ENCODE measurements at places on chromosomes 12 and 14.

DNA sequence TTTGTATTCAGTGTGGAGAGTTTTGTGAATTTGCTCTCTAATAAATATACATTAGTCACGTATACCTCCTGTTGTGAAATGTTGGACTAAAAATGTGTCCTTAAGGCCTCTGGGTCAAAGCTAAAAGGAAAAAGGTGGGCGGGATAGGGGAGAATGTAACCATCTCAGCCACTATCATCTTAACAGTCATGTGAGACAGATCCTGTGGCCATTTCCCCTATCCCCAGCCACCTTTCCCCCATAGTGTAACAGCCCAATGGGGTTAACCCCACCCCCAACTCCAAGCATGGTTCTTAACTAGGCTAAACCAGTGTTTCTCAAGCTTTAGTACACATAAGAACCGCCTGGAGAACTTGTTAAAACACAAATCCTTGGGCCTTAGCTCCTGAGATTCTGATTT is 6.5 kb upstream of the ITPR2 start:
- DNase-seq = no peak

DNA sequence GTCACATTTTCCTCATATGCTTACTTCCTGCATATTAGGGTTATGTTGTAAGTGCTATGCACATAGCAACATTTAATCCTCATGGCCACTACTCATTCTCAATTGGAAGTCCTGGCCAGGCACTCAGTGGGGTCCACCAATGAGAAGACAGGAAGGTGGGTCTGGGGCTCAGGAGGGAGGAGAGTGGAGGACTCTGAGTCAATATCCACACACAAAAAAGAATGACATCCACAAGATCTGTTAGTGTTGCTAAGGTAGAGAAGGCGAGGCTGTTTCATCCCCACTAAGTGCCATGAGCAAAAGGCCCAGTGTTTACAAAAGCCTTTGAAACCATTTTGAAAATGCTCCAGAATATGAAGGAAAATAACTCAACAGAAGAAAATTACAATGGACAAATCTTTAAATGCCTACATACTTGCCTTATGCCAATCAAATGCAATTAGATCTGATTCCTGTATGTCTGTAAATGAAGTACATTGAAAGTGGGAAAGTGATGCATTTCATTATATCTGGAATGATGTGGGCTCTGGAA is 53.9 kb downstream of the EID3 start:
- no peak for DNase-seq

- DNase-seq = no peak
These were observed 112.9 kb downstream of the PRKCH start for GRCh38 chr14:61434311-61434710.

DNA sequence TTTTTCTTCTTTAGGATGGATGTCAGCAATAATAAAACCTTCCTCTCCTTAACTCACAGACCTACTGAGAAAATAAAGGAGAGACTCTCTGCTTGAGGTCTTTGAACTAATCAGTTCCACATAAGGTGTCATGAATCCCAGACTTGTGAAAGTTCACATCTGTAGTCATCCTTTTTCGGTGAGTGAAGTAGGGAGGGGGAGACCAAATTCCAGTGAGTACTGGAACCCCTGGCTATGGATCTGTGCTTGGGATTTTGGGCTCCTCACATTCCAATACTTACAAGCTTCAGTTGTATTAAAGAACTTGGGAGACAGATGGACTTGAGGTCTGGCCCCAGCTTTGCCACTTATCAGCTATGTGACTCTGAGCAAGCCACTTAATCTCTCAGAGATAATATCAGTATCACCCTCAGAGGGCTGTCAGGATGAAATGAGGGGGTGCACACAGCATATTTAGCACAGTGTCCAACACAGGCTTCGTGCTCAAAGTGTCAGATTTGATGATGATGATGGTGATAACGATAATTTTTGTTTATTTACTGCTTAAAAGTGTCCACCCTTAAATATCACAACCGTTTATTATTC is 34.8 kb upstream of the APPL2 start:
- DNase-seq = no peak

DNA sequence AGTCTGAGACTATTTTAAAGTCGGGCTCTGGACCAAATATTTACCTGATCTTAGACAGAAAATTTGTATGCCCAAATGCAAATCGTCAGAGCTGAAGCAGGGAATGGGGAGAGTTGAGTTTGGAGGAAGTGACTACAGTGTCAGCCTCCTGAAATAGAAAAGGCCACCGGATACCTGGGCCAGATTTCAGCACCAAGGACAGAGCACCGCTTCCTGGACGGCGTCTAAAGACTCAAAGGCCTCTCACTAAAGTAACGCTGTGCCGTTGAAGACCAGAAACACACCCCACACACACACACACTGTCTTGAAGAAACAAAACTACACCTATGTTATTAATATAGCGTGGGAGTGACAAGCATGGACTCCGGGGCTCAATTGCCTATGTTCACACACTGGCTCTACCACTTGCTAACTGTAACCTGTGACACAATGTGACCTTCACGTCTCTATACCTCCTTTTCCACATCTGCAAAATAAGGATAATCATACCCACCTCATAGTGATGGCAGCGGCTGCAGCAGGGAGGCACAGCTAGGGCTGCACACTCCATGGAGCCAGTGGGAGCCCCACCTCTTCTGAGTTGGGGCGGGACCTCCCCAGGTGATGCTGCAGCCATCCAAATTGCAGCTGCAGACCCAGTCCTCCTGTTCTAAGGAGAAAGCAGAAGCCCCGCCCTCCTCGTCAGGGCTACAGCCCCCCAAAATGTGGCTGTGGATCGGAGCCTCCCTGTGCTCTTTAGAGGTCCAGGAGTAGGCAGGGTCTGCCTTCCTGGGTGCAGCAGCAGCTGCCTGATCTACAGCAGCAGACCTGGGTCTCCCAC is 35.6 kb downstream of the KRT76 start:
- peak; percentile 34 for DNase-seq

DNA sequence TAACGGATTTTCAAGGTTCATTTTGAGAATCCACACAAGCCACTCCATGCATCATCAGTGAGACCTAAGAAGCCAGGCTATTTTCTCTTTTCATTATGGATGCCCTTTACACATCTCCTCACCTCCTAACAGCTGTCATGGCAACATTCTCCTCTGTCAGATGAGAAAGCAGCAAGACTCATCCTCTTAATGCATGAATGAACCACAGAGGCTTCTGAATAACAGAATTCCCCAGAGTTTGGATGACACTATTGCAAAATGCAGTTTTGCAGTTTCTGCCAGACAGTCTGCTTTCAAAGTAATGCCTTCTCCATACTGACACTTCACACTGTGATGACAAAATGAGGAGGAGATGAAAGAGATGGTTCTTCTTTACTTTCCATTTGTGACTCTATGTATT is 286.7 kb upstream of the GRIP1 start:
- no peak for DNase-seq

GRCh38 chr14:95562892-95563685 is 28.2 kb downstream of the GLRX5 start:
- DNase-seq = no peak

- no peak for DNase-seq
These were observed 22.6 kb downstream of the IFNG-AS1 start for GRCh38 chr12:68011882-68012207.

GRCh38 chr14:83485591-83485990 is 1951.9 kb upstream of the SEL1L start:
- no peak for DNase-seq

DNA sequence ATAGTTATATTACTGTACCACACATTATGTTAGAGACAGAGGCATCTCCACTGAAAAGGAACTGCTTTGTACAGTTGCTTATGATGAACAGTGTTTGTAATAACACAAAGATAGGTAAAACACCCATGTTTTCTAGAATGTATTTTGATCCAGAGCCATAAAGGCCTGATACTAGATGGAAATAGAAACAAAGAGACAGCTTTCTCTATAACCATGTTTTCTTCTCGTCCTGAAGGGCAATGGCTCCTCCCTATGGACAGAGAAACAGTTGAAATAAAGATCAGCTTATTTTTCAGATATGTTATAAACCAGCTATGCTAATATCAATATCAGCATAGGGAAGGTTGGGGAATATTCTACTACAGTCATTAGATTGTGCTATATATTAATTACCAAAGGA is 109.2 kb downstream of the ATXN7L3B start:
- DNase-seq = no peak

GRCh38 chr12:117111386-117111785 is 12.2 kb upstream of the TESC start:
- DNase-seq = no peak

DNA sequence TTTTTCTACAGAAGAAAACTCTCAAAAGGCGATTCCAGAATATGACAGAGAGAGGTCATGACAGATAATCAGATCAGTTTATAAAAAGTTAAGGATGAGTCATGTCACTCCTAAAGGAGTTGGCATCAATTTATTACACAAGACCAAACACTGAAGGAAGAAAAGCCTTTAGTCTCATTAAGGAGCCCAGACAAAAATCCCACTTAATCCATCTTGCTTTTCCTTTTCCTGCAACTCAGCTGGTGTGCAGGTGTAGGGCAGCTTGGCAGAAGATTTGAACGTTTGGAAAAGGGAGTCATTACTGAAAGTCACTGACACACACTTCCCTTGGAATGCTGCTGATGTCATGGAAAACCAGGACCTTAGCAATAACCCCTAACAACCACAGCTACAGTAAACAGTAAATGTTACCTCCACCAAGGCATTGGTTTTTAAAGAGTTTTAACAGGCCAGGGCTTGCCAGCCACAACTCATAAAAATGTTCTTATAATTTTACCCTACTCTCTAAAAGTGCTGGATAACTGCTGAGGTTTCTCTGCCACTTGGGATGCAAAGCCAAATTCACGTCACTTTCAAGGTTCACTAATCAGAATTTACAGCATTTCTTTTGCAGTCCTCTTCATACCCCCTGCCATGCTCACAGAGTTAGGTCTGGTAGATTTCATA is 320.6 kb downstream of the RAD51B start:
- no peak for DNase-seq

- DNase-seq = no peak
These were observed 10.6 kb downstream of the BBS10 start for GRCh38 chr12:76337583-76337982.

Measured in stimulated activated CD4-positive, alpha-beta T cell treated with anti-CD3 and anti-CD28 coated beads, Interleukin-2, amount 100 ng/mL, for 4 hours (primary cell).